ENCODE measurements at places on chromosomes 3 and 15. TPM values are rescaled to one million over a fixed set of nuclear protein-coding genes. Genes with fewer than 3 reads are reported as not detected.

The FOXL2NB gene
- total RNA-seq = 0.66 TPM

The WDR49 gene
- total RNA-seq = not detected

The CLRN1 gene
- total RNA-seq = not detected

The SAMD7 gene
- not detected for total RNA-seq

The GNL3 gene
- total RNA-seq = 134 TPM

The FBXL22 gene
- not detected for total RNA-seq

The MITF gene
- total RNA-seq = 6.6 TPM

The POLR2H gene
- total RNA-seq = 74.4 TPM

The SPSB4 gene
- not detected for total RNA-seq

The LRRC31 gene
- not detected for total RNA-seq

The RETNLB gene
- total RNA-seq = not detected

The CCRL2 gene
- total RNA-seq = not detected

The SLC2A2 gene
- not detected for total RNA-seq

The P3H2 gene
- total RNA-seq = 14.4 TPM

The CCR1 gene
- total RNA-seq = not detected

The DUOXA2 gene
- total RNA-seq = not detected

The ARNT2 gene
- total RNA-seq = 8.6 TPM

The ARGFX gene
- total RNA-seq = not detected

The MOBP gene
- not detected for total RNA-seq

The MED12L gene
- total RNA-seq = 0.43 TPM

The RTP1 gene
- not detected for total RNA-seq

The CCDC33 gene
- total RNA-seq = 4.0 TPM

The SAMMSON gene
- not detected for total RNA-seq

The CCR9 gene
- total RNA-seq = not detected

The ASB14 gene
- not detected for total RNA-seq

The DRD3 gene
- not detected for total RNA-seq

The CTDSPL gene
- 37.8 TPM for total RNA-seq

The IGSF11 gene
- total RNA-seq = not detected

The NMNAT3 gene
- under 0.01 TPM for total RNA-seq

The ANKRD63 gene
- not detected for total RNA-seq

The NANOGP8 gene
- not detected for total RNA-seq

The PTX3 gene
- 602 TPM for total RNA-seq

The SIDT1 gene
- not detected for total RNA-seq

The MFSD1 gene
- 151 TPM for total RNA-seq

The PAQR5 gene
- 4.8 TPM for total RNA-seq

The GOLGA8G gene
- total RNA-seq = not detected

Data from placental pericyte (primary cell).